CD4-positive, alpha-beta T cell treated with Interleukin-6 at 100 ng/mL for 8 hours (primary cell): ENCODE measurements at places on chromosomes 2 and 18.

GRCh38 chr2:55518841-55519165 lies 715 bp upstream of the CFAP36 start:
- DNase-seq: peak; percentile 1

GRCh38 chr2:230268606-230269243 lies 43.2 kb downstream of the SP140 start:
- DNase-seq: no peak

- peak; percentile 45 for DNase-seq
These were observed 11.4 kb upstream of the ALPI start for GRCh38 chr2:232444409-232445148.

DNA sequence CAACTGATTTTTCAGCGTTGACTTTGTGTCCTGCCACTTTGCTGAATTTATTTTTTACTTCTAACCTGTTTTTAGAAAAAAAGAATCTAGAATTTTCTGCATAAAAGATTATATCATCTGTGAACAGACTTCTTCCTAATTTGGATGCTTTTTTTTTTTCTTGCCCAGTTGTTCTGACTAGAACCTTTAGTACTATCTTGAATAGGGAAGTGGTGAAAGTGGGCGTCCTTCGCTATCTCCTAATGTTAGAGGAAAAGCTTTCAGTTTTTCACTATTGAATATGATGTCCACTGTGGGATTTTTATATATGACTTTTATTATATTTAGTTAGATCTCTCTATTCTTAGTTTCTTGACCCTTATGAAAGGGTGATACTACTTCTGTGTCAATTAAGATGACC lies 25.7 kb upstream of the KCNJ13 start:
- DNase-seq: no peak

DNA sequence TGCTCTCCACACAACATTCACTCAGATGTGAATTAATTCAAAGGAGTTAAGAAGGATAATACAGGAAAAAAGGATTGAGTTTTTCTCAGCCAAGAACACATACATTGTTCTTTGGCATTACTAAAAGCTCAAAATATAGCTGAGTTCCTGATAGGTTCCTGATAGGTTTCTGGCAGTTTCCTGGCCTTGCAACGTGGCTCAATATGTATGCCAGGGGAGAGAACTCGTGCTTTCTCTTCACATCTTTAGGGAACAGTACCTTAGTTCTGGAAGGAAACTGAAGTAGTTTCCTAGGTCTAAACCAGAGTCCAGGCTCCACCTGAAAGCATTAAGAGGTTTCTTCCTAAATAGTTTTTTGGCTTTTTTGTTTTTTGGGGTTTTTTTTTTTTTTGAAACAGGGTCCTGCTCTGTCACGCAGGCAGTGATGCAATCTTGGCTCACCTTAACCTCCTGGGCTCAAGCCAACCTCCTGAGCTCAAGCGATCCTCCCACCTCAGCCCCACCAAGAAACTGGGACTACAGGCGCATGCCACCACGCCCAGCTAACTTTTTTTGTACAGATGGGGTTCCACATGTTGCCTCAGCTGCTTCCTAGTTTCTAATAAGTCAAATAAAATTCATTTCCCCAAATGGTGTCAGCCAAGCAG lies 42.8 kb downstream of the ESCO1 start:
- no peak for DNase-seq

DNA sequence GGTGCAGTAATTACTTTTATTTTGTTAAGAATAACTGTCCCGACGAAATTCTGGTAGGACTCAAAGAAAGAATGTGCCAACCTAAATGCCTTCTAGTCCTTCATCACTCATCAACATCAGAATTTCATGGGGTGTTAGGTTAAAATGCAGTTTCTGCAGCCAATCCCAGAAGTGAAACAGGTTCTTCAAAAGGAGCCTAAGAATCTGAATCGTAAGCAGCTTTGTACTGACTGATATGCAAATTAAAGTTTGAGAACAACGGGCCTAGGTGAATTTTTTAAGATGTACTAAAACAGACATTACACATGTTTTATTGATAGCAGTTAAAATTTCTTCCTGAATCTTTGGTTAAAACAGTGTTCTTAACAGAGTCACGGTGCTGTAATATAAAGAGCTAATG lies 140.3 kb upstream of the ZC3H15 start:
- no peak for DNase-seq

GRCh38 chr18:21997207-21998143 lies 171.9 kb upstream of the GATA6 start:
- DNase-seq: peak; percentile 4

- DNase-seq: no peak
These were observed 570.7 kb downstream of the PLCL1 start for GRCh38 chr2:198375083-198375410.

DNA sequence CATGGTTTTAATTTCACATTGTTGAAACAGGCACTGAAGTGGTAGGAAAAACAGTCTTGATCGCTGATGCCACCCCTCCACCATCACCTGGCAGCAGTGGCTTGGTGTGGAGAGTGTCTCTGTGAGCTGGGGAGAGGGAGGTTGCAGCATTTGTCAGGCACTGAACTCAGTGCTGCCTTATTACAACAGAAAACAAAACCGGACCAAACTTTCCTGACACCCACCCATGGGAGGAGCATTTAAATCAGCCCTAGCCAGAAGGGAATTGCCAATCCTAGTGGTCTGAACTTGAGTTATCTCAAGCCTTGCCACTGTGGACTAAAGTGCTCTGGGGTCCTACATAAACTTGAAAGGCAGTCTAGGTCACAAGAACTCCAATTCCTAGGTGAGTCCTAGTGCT lies 103.0 kb upstream of the LGALSL start:
- no peak for DNase-seq

GRCh38 chr2:134170700-134171099 lies 83.2 kb upstream of the MGAT5 start:
- DNase-seq: no peak

- no peak for DNase-seq
These were observed 104.0 kb upstream of the PARD3B start for GRCh38 chr2:204441316-204441715.

GRCh38 chr2:48161628-48162027 lies 255.3 kb upstream of the FBXO11 start:
- DNase-seq: no peak

- no peak for DNase-seq
These were observed 145.4 kb upstream of the RIOK3 start for GRCh38 chr18:23307567-23308295.

- DNase-seq: peak; percentile 75
These were observed 6.1 kb upstream of the LBH start for GRCh38 chr2:30225131-30225762.

DNA sequence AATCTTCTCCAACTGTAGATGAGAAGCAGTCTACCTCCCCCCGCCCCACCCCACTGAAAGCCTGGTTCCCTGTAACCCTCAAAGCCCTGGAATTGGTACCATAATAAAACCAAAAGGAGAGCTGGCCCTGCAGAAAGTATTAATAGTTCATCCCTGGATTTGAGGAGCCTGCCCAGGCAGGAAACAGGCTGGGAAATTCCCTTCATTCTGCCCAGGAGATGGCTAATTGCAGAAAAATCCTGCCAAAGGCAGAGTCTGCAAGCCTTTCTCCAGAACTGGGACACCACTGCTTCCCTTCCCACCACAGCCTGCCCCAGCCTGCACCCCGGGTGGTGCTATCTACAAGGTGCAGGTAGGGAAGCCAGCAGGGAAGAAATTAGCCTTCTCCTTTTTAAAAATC lies 16.3 kb downstream of the GKN2 start:
- no peak for DNase-seq
